ENCODE measurements at places on chromosomes 4 and X. TPM values are rescaled to one million over a fixed set of nuclear protein-coding genes. Genes with fewer than 3 reads are reported as not detected.

DNA sequence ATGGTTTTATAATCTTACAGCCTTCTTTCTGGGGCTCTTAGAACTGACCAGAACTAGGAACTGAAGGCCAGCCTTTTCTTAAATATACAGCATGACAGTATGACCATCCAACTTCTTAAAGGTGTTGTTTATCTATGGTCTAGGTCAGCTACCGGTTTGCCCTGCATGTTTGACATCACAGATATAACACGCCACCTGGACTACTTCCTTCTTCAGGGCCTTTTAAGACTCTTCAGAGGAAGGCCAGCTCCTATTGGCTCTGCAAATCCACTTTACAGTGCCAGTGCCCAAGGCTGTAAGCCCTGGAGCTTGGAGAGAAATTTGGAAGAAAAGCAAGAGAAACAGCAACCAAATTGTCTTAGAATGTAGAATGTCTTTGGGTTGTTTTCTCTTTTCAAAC lies 185.5 kb downstream of the MGST2 start:
- no peak for DNase-seq

- DNase-seq: no peak
Observed at GRCh38 chr4:4922441-4922840, 63.0 kb downstream of the MSX1 start.

The RAB9B gene
- 1.9 TPM for total RNA-seq

The GPAT3 gene
- 18.9 TPM for total RNA-seq
